ENCODE measurements at places on chromosomes 12 and 14.

GRCh38 chr12:130920723-130921381 lies 32.9 kb upstream of the ADGRD1 start:
- no peak for DNase-seq

DNA sequence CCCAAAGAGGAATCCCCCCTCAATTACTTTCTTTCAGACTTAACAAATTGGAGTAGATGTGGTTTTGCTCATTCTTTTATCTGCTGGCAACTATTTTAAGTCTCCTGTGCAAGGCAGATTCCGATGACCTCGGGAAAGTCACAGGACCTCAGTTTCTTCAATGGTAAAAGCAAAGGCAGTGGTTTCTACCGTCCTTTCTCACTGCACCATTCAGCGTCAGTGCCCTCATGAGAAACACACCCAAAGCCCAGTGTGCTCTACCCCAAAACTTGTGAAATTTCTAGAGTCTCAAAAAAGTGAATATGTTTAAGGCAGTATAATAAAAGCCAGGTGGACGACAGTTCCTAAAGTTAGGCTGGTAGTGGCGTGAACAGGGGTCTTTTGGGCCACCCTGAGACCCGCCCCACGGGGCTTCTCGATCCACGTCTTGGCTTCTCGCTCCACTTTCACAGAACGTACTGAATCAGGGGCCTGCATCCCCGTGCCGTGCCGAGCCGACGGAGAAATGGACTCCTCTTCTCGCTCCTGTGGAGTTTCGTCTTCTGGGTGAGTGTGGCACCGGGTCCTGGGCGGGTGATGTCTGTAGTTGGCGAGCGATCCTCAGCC lies 1.3 kb upstream of the ARHGAP5 start:
- no peak for DNase-seq

- DNase-seq, result no peak
Observed at GRCh38 chr12:115118177-115118724, 434.3 kb upstream of the TBX3 start.

DNA sequence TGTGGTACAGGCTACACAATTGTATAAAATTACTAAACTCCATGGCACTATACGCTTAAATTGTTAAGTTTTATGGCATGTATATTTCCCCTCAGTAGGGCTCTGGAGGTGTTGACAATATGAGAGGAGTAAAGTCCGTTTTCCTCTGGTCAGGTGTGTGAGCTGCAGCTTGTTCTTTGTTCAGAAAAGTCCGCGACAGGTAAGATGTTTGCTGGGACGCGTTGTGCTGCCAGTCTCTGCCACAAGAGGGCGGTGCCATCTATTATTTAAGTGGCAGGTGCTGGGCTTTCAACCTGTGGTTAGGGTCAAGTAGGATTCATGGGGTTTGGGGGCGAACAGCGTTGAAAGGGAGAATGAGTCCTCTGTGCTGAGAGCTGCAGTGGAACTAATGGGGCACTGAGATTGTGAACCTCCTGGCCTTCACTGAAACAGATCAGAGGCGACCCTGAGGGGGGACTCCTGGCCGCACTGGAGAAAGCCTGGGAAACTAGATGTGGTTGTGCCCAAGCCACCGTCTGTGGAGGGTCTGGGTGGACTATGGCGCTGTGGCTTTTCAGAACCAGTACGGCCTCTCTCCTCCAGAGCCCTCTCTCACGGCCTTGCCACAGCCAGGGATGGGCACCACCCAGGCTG lies 179.0 kb downstream of the SLC15A4 start:
- DNase-seq, result no peak

DNA sequence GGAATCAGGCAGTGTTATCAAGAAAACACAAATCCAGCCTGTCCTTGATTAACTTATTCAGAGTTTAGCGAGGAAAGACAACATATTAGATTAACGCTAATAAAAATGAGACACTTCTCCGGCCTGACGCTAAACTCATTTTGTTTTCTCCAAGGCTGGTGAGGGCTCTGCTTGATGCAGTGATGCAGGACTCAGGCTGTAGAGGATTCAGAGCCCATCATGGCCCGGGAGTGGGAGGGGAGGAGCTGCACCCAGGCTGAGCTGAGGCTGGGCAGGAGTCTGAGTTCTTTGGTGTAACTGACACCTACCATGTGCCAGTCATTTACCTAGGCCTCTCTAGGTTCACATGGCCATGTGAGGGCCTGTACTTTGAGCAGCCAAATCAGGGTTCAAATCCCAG lies 70.0 kb downstream of the WSCD2 start:
- no peak for DNase-seq

Data from epithelial cell of proximal tubule (primary cell).